DMS53 (cell line): ENCODE measurements at places on chromosomes 6 and 20.

- no peak for DNase-seq
These were observed 27.8 kb upstream of the TLDC2 start for GRCh38 chr20:36848078-36848660.

DNA sequence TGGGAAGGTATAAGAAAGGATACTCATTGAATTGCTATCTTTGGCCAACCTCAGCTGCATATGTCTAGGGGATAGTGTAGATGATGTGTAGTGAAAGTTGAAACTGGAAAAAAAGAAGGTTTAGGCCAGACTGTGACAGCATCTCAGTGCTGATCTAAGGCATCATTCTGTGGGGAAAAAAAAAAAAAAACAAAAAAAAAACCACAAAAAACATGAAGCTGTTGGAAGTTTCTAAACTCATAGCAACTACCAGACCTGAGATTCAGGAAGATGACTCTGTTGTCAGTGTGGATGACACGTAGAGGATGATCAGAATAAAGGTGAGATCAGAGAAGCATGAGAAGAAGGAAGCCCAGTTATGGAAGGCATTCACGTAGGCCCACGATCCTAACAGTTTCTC, 100.8 kb upstream of the CNKSR3 start:
- no peak for DNase-seq

DNA sequence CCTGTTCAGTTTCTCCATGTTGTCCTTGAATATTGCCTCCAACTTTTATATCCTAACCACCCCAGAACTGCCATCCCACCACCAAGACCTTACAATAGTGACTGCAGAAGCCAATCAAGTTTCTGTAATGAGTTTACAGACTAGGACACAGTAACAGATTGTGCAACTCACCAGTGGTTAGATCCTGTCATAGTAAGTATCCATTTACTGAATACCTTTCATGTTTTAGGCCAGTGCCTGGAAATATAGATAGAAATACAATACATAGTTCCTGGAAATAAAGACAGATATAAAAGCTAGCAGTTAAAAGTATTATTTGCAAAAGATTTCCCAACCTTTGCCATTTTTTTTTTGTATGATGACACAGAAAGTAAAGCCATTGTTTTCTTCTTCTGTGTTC, 471.8 kb upstream of the BTBD3 start:
- no peak for DNase-seq

DNA sequence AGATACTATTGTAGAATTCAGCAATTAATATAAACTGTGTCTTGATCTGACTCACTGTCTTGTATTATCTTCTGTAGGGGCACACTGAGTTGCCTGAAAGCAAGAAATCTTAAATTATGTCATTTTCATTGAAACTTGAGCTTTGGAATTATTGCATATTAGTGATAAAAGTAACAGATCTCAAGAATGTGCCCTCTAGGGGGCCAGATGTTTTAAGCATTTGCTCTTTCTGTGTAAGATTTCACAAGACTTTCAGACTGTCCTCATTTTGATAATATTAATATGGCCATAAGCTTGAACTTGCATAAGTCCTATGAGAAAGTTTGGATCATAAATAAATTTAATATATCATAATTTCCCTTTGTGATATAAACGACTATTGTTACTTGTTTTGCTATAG, 55.5 kb upstream of the MYO6 start:
- no peak for DNase-seq

- DNase-seq, result no peak
These were observed 221.8 kb upstream of the FAM83B start for GRCh38 chr6:54624779-54625178.

- no peak for DNase-seq
These were observed 3.0 kb downstream of the HLA-E start for GRCh38 chr6:30491991-30492952.

DNA sequence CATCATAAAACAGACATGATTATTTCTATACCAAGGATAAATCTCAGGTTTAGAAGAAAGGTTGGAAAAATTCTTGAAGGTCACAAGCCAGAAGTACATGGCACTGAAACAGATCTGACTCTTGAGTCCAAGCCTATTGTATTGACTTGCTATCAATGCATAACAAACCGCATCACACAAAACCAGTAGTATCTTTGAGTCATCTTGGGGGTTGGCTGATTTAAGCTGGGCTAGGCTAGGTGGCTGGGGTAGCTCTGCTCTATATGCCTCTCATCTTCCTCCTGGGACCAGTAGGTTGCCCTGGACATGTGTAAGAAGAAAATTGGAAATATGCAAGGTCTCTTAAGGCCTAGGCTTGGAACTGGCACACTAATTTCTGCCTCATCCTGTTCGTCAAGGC, 37.0 kb upstream of the RAB23 start:
- no peak for DNase-seq

DNA sequence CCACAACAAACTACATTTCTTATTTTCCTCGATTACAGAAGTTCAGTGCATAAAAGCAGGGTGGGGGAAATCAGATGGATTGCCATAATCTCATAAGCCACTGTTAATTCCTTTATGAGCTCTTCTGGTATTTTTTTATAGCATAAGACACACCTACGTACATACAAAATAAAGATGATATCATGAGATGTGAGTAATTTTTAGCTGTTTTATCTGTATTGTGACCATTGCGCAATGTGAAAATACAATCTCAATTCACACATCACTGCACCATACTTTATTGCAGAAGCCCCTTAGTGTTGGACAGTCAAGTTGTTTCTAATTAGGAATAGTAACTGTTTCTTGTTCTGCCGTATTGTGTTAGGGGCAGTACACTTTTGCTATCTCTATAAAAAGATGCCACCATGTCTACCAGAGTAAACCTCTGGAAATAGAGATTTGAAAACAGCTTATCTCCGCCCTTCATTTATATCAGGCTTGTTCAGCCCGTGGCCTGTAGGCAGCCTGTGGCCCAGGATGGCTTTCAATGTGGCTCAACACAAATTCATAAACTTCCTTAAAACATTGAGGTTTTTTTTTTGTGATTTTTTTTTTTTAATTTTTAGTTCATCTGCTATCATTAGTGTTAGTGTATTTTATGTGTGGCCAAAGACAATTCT, 90.4 kb downstream of the FARS2 start:
- DNase-seq, result no peak

- DNase-seq, result peak; percentile 90
These were observed 163.2 kb upstream of the ZNF337 start for GRCh38 chr20:25859649-25860530.

DNA sequence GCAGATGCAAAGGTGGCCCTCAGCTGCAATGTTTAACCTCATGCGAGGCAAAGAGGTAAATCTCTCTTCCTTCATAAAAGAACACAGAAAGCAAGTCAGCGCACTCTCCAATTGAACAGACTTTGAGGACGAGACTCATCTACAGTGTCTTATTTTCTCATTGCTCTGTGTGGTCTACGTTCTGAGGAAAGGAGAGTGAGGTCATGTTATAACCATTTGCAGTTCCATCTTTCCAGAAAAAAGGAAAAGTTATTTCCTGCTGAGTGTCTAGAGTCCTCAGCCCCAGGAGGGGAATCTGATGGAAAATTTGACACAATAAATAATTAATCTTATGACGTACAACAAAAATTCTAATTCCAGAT, 35.6 kb upstream of the THBS2 start:
- DNase-seq, result no peak

DNA sequence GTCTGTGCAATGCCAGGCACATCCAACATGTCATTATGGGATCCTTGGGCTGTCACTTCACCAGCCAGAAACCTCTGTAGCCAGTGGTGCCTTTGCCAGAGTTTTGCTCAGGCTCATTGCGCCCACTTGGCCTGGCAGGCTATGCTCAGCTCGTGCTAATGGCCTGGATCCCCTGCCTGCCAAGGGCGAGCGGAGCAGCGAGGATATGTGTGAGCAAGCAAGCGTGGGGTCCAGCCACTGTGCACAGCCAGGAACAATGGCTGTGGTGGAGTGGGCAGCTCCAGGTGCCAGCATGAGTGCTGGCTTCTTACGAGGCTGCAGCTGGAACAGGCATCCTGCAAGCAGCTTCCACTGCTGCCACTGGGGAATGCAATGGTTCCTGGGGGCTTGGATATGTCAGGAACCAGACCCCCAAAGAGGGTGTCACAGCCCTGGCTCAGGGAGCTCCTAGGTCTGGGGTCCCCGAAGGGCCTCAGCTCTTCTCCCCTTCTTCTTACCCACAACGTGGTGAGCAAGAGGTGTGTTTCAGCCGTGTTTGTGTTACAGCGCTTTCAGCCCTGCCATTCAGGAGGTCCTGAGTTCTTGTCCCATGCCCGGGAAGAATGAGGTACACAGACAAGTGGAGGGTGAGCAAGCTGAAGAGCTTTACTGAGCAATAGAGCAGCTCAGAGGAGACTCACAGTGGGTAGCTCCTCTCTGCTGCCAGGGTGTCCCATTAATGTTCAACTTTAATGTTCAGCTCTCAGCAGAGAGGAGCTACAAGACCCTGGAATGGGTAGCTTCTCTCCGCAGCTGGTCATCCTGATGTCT, 22.3 kb upstream of the TOP1 start:
- peak; percentile 36 for DNase-seq

DNA sequence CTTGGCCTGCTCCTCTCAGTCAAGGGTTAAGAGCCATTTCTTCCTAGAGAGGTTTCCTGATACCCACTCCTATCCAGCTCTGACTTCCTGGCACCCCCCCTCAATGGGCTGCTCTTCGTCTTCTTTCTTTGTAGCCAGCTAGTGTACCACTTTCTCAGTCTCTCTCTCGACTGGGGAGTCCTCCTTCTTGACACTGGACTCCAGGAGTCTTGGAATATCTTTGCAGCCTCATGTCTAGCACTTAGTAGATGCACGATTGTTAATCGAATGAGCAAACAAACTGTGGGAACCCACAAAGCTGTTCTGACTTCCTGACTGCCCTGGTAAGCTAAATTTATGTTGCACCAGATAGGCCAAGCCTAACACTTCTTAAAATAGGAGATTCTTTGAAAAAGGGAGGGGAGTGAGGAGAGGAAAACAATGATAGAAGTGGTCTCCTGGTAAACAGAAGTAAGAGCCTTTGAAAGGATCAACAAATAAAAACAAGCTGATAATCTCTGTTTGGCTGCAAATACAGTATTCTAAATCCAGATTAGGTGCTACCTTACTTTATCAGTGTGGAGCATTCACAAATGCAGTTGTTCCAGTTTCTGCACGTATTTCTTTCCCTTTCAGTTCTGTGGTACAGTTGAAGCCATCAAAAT, 160.1 kb upstream of the CITED2 start:
- DNase-seq, result no peak

- no peak for DNase-seq
These were observed 150.1 kb upstream of the ZNF217 start for GRCh38 chr20:53743607-53744260.

DNA sequence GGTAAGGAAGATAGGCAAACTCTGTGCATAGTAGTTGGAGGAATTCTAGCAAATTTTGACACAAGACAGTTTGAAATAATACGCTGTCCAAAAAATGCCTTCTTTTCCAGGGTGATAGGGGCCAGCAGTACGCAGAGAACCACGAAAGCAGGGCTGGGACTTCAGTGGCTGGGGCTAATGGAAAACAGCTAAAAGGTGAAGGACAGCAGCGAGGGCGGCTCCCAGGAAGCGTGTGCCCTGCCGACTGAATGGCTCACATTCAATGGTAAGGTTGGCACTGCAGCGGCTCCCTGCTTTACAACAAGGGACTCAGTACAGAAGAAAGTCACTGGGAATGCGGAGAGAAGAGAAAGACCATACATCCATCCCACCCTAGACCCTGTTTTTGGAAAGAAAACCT, 131.1 kb downstream of the MYLK4 start:
- no peak for DNase-seq

DNA sequence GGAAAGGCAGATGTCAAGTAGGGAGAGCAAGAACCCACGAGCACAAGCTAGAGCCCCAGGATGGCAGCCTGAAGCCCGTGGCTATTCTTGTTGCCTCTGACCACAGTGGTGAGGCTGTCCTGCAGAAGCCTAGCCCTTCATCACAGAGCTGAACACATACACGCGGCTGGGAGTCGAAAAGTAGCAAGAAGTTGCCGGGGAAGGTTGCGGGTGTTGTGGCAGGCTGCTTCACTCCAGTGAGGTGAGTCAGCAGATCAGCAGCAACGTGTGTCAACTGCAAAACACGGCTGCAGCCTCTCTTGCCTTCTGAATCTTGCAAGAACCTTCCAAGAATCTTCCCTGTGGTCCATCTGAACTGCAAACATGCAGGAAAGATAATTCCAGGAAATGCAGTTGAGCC, 10.6 kb upstream of the STX16 start:
- no peak for DNase-seq

GRCh38 chr20:47710665-47711045, 74.6 kb downstream of the SULF2 start:
- no peak for DNase-seq

DNA sequence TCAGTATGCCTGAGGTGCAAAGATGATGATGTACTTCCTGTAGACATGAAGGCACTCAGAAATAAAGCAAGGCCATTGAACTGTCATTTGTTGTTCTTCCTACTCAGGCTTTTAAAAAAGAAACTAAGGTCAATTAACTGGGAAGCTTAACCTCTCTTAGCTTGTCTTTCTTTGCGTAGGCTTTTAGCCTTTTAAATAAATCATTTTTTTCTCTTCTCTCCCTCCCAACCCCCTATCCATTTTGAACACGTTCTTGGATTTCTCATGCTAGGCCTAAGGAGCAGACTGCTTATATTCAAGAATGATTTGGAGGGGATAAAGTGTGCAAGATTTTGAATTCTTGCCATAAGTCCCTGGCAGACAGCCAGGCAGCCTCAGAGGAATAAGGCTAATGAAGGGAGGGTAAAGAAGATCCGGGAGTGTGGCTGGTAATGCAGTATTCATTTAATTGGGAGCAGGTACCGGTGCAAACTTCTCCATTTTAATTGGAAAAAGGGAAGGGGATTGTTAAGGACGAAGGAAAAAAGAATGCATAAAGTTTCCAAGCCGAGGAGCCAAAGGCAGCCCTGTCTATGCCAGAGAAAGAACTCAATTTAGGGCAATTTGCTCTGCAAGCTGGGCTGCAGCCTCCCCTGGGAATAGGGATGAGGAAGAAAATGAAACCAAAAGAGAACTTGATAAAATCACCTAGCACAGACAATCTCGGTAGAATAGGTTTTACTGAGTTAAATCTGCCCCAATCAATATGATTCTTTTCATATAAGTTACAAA, 343.8 kb upstream of the MMS22L start:
- DNase-seq, result peak; percentile 43

GRCh38 chr6:126195625-126196236, 144.2 kb upstream of the CENPW start:
- DNase-seq, result no peak

GRCh38 chr6:84136364-84137050, 90.9 kb downstream of the CEP162 start:
- DNase-seq, result no peak
